ENCODE measurements at places on chromosomes 12 and 14.
A peak's percentile ranks its signal among the peaks of the same experiment; 100 is the strongest.

DNA sequence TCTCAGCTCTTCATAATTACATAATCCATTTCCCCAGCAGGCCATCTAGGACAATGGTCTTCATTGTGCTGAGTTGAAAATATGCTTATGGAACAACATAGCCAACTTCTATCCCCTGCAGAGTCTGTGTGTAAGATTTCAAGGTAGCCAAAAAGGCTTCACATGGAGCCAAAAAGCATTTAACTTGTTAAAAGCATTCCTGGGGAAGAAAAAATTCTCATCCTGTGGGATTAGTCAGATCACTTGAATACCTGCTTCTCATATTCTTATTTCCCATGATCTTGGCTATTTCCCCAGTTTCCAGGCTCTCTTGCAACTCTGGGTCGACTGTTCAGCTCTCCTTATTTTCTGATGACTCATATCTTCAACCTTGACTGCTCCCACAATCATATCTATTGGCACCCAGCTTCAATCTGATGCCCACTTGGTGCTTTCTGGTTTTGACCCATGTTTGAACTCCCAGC is 178.9 kb downstream of the KLHL28 start:
- DNase-seq: no peak

- no peak for DNase-seq
Observed at GRCh38 chr12:42946871-42947381, 357.4 kb upstream of the PRICKLE1 start.

DNA sequence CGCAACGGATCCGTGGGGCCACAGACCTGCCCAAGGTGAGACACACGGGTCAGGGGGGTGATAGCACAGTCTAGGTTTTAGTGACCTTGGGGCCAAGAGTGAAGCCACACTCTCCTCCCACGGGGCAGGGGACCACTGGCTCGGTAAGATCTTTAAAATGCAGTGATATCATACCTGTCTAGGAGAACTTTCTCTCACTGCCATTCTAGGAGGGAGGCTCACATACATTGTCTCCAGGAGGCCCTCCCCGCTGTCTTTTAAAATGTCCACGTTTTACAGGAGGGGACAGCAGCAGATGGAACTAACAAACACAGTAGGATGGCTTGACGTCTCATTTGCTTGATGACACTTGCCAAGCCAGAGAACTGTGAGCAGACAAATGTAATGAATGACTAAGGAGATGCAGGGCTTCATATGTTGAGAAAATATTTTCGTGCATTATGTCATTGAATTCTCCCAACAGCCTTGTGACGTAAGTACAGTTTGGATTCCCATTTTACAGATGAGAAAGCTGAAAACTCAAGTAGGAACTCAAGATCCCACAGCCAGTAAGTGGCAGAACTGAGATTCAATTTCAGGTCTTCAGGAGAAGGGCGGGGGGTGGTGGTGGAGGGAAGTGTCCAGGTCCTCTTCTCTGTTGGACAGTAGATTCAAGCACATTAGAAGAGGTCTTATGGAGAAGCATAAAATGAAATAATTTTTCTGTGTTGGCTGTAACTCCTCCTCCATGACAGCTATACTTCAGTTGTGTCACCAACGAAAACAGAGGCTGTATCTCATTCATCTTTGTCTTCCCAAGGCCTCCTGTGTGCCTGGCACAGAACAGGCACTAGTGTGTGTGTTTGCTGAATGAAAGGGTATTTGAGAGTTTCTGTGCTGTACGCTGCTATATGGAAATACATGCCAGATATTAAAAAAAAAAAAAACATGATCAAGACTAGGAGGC is 2.1 kb downstream of the VASH1 start:
- no peak for DNase-seq

DNA sequence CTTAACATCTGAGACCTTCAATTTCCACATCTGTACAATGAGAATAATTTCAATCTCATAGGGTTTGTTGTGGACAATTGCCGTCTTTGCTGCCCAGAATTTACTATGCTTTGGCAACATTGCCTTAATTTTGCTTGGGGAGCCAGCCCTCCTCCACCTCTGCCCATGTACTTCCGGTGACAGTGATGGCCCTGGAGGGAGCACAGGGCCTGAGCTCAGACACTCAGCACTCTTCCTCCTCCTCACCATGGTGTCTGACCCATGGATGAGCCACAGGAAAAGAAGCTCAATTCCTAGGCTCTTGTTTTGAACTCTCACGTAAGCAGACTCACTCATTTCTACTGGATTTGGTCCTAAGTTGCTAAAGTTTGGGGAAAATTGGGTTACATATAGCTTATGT is 58.2 kb downstream of the TBC1D30 start:
- no peak for DNase-seq

GRCh38 chr14:104757681-104758392 is 4.9 kb downstream of the SIVA1 start:
- no peak for DNase-seq

- DNase-seq: no peak
Observed at GRCh38 chr12:90280564-90281058, 572.0 kb upstream of the ATP2B1 start.

DNA sequence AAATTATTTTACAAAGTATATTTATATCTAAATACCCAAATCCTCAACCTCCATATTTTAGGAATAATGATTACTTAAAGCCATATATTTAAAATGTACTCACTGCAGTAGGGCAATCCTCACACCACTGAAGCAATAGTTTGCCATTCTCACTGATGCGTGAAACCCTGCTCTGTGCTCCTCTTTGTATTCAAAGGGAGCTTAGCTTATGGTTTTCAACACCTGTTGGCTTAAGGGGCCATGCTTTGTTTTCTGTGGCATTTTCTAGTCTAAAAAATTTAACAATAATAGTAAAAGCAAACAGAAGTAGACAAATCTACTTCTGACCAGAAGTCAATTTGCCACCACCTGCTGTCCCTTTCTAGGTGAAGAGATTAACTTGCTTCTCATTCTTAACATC is 294.6 kb downstream of the FLRT2 start:
- DNase-seq: no peak

GRCh38 chr12:85683051-85683450 is 153.2 kb downstream of the RASSF9 start:
- DNase-seq: no peak

- no peak for DNase-seq
Observed at GRCh38 chr12:108381787-108382436, 42.8 kb upstream of the CMKLR1 start.

GRCh38 chr14:32354716-32355115 is 25.6 kb downstream of the AKAP6 start:
- DNase-seq: no peak

DNA sequence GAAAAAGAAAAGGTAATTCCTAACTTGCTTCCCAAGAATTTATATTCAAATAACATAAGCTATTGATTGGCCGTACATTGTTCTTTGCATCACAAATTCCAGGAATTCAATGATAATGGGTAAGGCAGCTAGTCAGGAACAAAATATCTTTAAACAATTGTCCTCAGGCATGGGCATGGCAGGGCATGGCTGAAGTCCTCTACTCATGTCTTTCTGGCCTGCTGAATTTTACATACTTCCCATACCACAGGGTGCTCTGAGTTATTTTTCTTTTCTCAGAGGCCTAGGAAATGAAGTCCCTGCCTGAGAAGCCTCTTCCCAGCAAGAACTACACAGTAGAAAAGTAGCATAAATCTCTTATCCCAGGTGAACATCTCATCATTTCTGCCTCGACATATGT is 15.1 kb upstream of the DRAM1 start:
- no peak for DNase-seq

DNA sequence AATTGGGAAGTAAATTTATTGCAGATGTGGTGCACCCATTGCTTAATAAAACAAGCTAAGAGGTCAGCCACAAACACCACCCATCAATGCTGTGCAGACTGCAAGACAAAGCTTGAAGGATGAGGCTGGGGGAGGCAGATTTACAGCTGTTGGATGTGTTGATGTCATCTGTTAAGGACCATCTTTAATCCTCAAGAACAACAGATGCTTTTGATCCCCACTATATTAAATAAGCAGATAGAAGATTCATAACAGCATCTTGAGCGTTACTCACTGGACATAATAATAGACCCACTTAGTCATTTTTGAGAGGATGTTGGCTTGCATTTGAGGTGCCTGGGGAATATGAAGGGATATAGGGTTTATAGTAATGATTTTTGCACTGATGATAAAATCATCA is 58.8 kb downstream of the GPR68 start:
- no peak for DNase-seq

DNA sequence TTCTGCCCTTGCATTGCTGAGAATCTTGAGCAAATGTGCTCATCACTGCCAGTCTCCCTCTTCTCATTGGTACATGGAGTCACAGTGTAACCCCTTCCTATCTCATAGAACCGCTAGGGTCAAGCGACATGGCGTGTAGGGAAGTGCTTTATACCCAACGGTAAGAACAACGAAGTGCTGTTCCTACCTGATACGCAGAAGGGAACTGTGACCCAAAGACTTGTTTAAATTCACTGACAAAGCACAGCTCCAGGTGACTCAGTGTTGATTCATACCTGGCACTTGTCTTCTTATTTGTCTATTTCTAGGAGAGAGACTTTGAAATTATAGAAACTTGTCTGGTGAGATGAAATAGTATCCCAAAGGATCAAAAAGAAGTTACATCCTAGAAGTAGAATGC is 53.7 kb downstream of the FBXL14 start:
- no peak for DNase-seq

DNA sequence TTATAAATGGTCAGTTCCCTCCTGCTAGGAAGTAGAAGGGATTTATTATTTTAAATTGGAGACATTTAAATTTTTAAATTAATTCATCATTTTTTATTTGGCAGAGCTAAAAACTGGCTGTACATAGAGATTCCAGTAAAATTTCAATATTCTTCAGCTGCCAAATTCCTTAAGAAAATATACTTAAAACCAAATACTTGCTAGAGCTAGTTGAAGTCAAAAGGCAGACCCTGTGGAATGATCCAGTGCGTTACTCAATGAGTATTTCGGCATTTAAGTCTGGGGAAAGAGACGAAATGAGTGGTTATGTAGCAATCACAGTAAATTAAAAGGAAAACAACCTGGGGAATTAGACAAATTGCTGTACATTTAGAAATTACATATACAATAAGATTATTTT is 1104.7 kb downstream of the SLC6A15 start:
- DNase-seq: no peak

DNA sequence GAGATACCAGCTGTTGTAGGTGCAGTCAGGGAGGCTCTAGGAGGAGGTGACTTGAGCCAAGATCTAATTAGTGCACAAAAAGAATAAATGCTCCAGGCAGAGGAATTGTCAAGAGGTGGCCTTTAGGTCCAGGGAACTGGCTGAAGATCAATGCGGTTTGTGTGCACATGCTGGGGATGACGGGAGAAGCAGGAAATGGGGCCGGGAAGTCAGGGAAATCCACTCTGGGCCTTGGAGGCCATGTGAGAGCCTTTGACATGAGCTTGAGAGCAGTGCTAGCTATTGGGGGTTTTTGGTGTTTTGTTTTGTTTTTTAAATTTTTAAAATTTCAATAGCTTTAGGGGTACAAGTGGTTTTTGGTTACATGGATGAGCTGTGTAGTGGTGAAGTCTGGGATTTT is 67.4 kb downstream of the MVK start:
- DNase-seq: no peak

DNA sequence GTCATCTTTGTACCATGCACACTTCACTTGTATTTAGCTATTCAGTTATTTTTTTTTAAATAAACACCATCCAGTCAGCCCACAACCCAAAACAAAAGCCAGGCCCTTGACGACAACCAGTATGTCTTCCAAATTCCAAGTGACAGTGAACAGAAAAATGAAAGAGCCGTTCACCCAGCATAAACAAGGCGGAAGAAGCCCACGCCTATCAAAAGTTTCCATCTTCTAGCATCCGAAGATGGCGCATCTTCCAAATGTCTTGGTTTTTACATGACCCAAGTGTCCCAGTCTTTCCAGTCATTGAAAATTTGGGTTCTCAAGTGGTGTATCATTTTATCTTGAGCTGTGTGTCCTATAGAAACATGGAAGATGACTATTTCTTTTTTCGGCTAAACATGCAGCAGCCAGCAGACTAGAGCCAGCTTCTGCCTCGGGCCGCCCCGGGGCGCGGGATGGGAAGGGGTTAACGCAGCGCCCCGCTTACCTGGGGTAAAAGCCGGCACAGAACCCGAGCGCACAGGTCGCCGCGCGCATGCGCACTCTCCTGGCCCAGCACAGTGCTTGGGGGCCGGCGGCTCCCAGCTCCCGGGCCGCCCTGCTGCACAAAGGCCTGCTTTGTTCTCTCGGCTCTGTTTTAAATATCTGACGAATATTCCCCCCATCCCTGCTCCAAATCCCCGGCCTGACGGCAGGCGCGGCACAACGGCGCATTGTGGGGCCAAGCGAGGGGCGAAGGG is 164.8 kb downstream of the ZFP36L1 start:
- peak; percentile 63 for DNase-seq

DNA sequence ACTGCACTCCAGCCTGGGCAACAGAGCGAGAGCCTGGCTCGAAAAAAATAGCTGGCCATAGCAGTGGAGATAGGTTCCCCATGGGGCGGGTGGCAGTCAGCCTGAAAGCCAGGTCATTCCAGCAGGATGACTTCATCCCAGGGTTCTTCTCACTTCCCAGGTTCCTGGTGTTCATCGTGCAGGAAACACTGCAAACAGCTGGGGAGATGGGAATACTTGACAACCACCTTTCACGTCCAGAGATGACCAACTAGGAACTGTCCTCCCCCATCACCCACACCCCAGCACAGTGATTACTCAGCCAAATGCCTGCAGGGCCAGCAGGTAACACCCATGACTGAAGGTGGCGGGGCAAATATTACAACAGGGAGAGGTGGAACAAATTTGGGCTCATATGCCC is 1.7 kb downstream of the VSIG10 start:
- DNase-seq: no peak

GRCh38 chr12:101878243-101878821 is 952 bp downstream of the DRAM1 start:
- DNase-seq: no peak

GRCh38 chr14:105499256-105500035 is 8.4 kb downstream of the TEDC1 start:
- peak; percentile 54 for DNase-seq

GRCh38 chr14:100332071-100332639 is 9.0 kb downstream of the SLC25A47 start:
- DNase-seq: no peak

- no peak for DNase-seq
Observed at GRCh38 chr14:30553311-30553989, 5.5 kb upstream of the G2E3 start.

GRCh38 chr12:104532636-104533035 is 75.9 kb downstream of the CHST11 start:
- DNase-seq: no peak
